ENCODE measurements at places on chromosomes 11 and 22. TPM values are rescaled to one million over a fixed set of nuclear protein-coding genes. Genes with fewer than 3 reads are reported as not detected.

DNA sequence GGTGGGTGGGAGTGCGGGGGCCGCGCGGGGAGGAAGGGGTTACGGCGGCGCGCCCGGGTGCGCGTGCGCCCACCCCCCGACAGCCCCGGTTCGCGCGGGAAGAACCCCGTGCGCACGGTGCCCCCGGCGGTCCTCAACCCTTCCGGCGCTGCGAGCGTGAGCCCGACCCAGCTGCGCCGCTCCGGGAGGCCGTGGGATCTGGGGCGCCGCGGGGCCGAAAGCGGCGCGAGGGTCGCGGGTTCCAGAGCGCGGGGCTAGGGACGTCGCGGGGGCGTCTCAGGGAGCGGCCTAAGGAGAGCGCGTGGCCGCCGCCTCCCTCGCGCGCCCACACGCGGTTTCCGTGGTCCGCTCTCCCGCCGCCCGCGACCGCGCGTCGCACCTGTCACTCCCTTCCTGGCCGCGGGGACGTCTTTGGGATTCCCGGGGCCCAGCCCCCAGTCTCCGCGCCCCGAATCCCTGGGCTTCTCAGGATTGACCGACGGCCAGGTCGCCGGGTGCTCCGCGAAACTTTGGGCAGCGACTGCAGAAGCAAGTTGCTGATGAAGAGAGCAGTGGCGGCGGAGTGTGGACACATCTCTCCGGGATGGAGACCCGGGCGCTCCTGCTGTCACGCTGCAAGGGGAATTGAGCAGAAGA, 582 bp downstream of the SREBF2 start:
- DNase-seq = no peak

- DNase-seq = no peak
These were observed 32.4 kb downstream of the ZC3H12C start for GRCh38 chr11:110125632-110126031.

DNA sequence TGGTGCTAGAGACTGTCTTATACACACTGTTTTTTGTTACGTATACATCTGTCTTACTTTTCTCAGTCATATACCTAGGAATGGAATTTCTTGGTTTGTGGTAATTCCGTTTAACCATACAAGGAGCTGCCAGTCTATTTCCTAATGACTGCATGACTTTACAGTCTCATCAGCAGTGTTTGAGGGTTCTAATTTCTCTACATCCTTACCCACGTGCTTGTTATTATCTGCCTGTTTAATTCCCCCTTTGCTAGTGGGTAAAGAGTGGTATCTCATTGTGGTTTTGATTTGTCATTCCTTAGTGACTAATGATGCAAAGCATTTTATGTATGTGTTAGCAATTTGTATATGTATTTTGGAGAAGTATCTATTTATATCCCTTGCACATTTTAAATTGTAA, 1008.0 kb downstream of the FAM181B start:
- DNase-seq = peak; percentile 45

MRGPRX3 gene
- not detected for total RNA-seq

HOATZ gene
- not detected for total RNA-seq

- DNase-seq = no peak
These were observed 1349.0 kb downstream of the BRD1 start for GRCh38 chr22:48478529-48479265.

DNA sequence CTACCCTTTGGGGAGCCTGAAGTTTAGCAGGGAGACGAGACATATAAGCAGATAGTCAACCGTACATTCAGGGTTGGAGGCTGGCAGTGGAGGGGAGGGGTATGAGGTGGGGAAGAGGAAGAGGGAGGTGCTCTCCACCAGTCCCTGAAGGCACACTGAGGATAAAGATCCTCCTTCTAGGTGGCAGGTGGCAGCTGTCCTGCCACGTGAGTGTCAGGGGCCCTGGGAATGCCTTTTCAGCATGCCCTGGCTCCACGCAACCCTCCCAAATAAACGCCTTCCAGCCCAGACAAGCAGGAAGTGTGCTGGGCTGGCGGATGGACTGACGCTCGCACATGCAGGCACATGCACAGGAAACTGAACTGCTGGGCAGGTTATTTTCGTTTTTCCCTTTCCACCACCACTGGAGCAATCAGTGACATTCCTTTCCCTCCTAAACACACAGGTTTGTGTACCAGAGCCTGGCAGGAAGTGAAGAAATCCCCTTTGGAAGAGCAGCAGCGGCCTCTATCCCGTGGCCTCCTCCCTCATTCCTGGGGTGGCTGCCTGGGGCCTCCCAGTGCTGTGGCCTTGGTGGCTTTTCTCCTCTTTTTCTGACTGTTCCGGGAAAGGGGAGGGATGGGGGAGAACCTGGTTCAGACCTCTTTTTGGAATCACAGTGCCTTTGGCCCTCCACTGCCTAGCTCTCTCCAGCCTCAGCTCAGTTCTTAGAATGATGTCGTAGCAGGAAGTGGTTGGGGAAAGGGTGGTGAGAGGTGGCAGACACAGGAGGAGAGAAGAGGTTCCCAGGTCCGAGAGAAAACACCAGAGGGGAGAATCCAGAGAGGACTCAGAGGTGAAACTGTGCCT, 157.0 kb upstream of the TIMP3 start:
- peak; percentile 87 for DNase-seq

DNA sequence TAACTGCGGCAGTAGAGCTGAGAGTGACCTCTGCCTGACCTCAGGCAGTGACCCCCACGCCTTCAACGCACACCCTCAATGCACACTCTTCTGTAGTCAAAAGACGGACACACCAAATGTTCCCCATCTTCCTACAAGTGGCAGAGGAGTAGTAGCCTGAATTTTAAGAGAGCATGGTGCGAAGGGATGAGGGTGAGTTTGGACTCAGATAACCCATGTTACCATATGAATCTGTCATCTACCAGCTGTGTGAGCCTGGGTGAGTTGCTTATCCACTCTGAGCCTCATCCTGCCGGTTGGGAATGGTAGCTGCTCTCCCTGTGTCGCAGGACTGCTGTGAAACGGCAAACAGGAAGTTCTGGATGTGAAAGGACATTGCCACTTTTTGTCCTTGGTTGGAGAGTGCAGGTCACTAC, 20.6 kb upstream of the ROBO3 start:
- no peak for DNase-seq

GRCh38 chr22:43402128-43402527, 9.7 kb upstream of the MPPED1 start:
- no peak for DNase-seq

PANX3 gene
- not detected for total RNA-seq

SMC1B gene
- not detected for total RNA-seq

- peak; percentile 59 for DNase-seq
These were observed 1.8 kb downstream of the ALKBH8 start for GRCh38 chr11:107563702-107564101.

DNA sequence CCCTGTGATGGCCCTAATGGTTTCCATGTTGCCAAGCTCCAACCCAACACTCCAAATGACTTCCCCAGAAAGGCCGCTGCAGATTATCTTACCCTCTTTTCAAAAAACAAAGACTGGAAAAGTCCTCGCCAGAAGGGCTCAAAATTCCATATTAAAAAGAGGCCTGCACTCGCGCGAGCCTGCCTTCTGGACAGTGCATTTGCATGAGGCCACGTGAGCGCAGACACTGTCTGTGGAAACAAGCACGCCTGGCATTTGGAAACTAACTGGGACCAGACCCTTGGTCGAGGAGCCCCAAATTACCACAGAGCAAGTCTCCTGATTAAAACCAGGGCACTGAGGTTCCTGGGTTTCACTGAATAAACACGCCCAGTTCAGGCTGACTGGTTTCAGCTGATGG, 42.9 kb downstream of the ABTB2 start:
- DNase-seq = no peak

APOL5 gene
- total RNA-seq = not detected

DNA sequence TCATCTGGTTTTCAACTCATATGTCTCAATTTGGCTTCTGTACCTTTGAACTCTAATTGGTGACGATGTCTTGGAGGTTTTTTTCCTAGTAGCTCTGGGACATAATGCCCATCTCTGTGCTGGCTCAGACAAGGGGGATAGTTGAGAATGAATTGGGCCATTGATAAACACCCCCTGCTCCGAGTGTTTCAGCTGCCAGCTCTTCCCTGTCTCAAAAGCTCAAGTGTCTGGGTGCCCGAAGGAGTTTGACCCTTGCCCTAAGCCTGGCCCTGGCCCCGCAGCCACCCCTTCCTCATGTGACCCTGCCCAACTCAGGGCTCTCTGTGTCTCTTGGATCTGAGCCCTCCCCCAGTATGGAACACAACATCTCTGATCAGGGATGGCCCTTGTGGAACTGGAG, 3.0 kb downstream of the INSC start:
- DNase-seq = no peak

GRCh38 chr11:65488273-65489034, 10.4 kb upstream of the MALAT1 start:
- peak; percentile 21 for DNase-seq

DNA sequence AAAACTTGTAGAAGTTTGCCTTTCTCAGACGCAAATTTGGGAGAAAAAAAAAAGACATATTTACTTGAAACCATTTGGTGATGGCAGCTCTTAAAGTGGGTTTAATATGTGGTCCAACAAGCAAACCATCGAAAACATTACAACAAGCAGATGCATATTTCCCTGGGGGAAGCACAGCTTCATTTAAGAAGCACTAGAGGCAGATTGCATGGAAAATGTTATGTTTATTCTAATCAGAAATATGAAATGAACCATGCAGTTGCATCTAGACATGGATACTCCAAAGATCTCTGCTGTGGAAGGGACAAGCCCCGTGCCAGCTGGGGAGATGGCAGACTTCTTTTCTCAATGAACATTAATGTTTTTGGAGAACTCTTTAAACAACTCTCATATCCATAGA, 57.4 kb upstream of the PARVA start:
- DNase-seq = no peak

DNA sequence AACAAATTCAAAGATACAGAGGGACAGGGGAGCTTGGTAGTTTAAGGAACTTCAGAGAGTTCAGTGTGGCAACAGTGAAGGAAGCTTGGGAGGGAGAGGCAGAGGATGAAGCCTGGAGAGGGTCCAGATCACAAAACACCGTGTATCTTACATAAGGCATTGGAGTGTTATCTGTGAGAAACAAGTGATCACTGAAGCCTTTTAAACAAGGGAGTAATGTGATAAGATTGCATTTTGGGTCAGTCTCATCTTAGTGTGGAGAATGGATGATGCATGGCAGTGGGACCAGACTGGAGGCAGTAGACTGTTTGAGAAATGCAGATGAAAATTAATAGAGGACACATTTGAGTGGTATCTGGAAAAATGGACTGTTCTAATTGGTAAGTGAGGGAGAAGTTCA, 79.4 kb downstream of the EXT2 start:
- DNase-seq = no peak

DNA sequence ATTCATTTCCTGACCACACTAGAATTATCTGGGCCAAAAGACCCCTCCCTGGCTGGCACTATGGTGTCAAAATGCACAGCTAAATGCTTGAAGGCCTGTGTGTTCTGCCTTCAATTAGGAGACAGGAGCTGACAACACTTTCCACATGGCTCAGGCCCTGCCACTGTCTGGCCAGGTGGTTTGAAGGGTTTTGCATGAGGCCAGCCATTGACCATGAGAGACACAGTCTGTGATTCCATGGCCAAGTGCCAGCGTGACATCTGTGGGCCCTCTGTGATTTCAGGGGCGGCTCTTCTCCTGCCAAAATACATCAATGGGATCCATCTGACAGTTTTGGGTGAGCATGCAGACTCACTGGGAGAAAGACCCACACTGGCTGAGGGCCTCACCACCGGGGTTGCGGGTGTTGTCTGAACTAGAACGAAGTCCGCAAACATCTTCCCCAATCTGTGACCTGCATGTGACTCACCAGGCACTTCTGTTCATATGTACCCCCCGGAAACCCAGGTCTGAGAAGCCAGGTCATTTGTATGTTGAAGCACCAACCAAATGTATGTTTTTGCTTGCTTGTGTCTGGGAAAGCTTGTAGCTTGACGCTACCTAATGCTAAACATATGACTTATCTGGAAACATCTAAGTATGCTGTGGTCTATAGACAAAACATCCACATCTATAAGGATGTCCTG, 20.7 kb upstream of the NAV2 start:
- no peak for DNase-seq

DNA sequence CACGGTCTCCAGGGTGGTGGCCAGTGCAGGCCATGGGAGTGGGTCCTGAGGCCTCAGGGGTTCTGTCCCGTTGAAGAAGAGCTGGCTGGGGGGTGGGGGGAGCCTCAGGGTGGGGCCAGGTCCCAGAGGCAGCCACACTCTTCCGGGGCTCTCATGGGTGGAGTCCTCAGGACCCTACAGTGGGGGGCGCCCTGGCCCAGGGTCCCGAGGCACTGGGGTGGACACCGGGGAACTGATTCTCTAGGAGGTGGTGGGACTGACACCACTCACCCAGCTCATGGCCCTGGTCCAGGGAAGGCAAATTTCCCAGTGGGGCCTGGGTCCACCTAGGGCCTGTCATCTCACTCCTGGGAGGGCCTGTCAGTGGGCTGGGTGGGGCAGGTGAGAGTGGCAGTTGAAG, 12.8 kb downstream of the GGT5 start:
- no peak for DNase-seq

CDC42EP2 gene
- 2.5 TPM for total RNA-seq

DNA sequence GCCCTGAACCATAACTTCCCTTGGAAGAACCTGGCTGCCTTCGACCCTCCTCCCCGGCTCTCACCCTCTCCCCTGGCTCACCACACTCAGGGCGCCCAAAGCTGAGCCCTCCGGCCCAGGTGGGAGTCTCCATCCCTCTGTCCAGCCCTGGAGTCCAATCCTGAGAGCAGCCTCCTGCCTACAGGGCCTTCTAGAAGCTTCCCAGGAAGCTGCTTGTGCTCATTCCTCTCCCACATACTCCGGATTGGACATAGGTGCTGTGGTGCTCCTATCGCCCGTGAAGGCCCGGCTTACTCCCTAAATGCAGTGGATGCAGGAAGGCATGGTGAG, 1332.0 kb downstream of the BRD1 start:
- DNase-seq = no peak

SERPIND1 gene
- not detected for total RNA-seq

DNA sequence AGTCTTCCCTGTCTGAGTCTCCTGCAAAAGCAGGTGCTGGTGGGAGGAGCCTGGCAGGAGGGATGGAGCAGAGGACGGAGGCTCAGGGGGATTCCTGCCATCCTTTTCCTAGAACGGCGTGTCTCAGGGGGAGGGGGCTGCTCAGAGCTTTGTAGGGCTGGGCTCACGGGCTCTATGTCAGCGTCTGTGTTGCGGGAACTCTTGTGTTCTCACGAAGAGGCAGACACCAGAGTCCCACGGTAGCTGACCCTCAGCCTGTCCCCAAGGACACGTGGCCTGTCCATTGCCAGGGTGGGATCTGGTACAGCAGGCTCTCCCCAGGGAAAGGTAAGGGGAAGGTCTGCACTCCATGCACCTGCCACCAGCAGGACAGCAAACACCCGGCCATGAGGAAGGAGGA, 1505.2 kb downstream of the TBC1D22A start:
- DNase-seq = no peak

- DNase-seq = no peak
These were observed 2.4 kb downstream of the ZDHHC24 start for GRCh38 chr11:66543263-66544107.

- DNase-seq = no peak
These were observed 892.9 kb downstream of the OPCML start for GRCh38 chr11:132639403-132639802.

GRCh38 chr11:3623121-3623520, 18.7 kb downstream of the ART5 start:
- no peak for DNase-seq

GRIA4 gene
- total RNA-seq = 1.0 TPM

EXPH5 gene
- total RNA-seq = 2.1 TPM

TPBGL gene
- total RNA-seq = not detected
